Stromal cell of bone marrow (primary cell): ENCODE measurements at places on chromosomes 16 and 17.

GRCh38 chr16:67317853-67318252 lies 8.7 kb downstream of the KCTD19 start:
- DNase-seq = no peak

GRCh38 chr17:5582209-5583185 lies 1.8 kb downstream of the NLRP1 start:
- DNase-seq = no peak

GRCh38 chr17:81398832-81399411 lies 3.7 kb downstream of the BAHCC1 start:
- no peak for DNase-seq

DNA sequence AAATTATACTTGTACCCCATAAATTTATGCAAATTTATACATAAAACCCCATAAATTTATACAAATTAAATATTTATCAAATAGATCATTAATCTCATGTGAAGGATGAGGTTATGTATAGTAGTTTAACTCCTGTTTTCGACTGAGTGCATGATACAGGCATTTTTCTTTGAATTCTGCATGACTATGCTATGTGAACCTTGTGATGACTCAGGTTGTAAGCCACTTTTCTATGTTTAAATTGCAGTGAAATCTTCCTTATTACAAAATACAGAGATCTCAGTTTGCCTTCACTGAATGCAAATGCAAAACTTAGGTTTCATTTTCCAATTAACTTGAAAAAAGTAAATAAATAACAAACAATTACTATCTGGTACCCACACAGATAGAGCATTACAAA lies 843.7 kb downstream of the CDH11 start:
- DNase-seq = no peak

GRCh38 chr17:50839591-50840310 lies 4.4 kb downstream of the WFIKKN2 start:
- DNase-seq = no peak

GRCh38 chr17:14320734-14321475 lies 20.0 kb downstream of the HS3ST3B1 start:
- DNase-seq = no peak

DNA sequence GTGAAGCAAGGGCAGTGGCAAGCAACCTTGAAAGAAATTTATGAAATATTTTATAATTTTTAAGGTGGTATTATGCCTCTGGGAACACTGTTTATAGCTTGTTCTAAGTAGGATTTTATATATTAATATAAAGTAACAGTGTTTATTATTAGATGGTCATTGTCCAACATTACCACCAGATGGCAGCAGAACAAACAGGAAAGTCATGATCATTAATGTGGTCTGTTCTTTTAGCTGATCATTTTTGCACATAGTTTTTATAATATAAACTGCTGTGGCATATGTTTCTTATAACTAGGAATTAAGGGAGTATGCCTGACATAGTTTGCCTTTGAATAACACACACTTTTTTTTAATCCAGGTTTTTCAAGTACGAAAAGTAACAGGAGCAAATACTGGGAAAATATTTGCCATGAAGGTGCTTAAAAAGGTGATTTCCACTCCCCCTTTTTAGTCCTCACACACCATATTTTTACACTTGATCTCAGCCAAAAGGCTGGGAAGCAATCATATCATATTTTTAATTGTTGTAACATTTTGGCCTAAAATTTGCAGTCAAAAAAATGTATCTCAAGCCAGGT lies 21.4 kb downstream of the RPS6KB1 start:
- DNase-seq = no peak

- no peak for DNase-seq
These were observed 6.0 kb upstream of the CDC6 start for GRCh38 chr17:40281663-40282062.

DNA sequence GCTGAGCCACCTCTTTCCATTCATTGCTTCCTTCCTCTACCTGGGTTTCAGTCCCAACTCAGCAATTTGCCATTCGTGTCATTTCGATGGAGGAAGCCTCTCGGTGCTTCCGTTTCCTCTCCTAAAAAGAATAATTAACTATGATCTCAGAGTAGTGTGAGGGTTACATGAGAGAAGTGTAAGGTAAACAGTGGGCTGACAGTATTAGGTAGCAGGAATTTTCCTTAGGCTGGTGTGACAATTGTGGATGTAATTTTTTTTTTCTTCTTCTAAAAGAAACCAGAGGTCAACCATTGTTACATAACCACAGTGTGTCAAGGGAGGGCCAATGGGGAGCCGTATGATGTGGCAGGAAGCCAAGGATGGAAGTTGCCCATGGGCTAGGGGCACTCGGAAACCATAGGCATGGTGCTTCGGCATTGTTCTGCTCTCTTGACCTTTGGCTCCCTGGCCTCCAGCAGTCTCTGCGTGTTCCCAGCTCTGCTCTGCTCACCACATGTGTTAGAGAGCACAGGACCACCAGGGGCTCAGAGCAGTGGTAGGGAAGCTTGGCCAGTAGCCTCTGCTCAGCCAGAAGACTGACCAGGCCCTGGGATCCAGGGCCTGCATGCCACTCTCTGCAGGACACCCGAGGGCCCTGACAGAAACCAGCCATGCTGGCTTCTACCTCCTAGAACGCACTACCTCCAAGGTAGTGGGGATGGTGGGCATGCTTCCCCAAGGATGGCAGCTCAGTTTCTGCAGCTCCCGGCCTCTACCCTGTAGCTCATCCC lies 2.0 kb upstream of the TOP2A start:
- DNase-seq = no peak

DNA sequence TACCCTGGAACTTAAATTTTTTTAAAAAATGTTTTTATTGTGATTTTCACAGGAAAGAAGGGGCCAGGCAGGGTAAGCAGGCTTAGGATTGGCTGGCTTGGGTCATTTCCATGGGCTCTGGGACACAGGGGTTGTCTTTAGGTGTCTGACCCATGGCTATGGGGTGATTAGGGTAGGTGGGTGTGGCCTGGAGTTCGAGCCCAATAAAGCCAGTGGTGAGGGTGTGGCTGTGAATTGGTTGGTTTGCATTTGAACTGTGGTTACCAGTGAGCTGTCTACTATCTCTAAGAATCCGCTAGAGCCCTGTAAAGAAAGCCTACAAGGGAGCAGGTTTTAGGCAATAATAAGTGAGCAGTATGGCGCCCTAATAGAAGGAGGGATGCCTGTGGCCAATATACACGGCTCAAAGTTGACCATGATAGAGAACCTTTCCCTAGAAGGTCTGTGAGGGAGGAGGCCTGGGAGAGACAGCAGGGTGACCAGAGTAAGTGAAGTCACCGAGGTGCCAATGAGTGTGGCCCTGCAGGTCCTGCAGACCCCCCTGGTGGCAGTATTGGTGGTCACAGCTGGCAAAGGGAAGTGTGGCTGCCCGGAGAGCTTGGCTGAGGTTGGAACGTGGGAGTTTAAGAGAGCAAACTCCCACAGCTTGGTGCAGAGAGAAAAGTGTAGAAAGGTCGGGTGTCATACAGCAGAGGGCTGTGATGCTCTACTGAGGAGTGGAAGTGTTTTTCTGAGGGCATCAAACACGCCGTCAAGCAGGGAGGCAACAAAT lies 454.0 kb downstream of the WWOX start:
- no peak for DNase-seq

- DNase-seq = no peak
These were observed 186.0 kb upstream of the ZNF469 start for GRCh38 chr16:88196471-88197400.

DNA sequence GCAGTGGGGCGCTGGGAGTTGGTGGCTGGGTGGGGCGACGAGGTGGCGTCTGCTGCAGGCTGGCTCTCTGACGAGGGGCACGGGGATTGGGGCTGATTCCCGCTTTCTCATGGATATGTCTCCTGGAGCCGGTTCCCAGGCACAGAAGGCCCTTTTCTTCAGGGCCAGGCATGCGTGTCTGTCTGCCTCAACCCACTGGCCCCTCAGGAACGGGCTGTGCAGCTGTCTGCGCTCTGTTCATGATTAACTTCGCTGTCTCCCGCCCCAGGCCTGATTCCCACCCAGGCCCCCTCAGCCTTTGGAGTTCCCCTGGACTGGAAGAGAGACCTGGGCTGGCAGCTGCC lies 53.1 kb downstream of the RAP1GAP2 start:
- DNase-seq = no peak

- DNase-seq = peak; percentile 38
These were observed 14.3 kb upstream of the NUBP1 start for GRCh38 chr16:10729104-10730048.

DNA sequence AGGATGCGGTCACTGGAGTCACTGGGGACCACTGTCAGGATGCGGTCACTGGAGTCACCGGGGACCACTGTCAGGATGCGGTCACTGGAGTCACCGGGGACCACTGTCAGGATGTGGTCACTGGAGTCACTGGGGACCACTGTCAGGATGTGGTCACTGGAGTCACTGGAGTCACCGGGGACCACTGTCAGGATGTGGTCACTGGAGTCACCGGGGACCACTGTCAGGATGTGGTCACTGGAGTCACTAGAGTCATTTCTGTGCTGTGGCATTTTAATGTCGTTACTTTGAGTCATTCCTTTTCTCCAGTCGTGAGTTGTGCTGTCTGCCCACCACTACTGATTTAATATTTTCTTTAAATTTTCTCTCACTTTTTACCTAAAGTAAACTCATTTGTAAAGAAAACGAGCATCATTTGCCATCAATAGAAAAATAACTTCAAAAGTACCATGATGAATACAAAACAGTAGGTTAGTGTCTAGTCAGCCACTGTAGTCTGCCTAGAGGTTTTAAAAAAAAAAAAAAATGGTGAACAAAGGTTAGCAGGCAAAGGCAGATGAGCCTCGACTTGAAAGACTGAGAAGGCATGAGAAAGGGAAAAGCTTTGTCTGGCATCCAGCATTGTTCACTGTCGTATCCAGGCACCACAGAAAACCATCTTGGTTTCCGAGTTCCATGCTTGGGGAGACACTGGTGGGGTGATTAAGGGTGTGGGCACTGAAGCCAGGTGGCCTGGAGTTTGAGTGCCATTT lies 346.6 kb downstream of the SNX29 start:
- no peak for DNase-seq

DNA sequence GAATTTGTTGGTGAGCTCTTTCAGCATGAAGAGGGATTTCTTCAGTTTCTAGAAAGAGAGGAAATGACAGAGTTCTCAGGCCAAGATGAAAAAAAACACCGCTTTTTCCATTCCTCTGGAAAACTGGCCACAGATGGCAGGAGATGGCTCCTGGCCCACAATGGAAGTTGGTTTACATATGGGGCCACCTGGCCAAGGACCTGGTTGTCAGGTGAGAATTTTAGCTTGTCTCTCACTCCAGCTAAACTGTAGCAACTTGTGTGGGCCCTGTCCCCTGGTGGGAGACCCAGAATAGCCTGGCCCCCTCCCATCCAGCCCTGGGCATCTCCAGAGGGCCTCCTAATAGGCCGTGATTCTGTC lies 33.6 kb downstream of the LGALS9 start:
- no peak for DNase-seq

DNA sequence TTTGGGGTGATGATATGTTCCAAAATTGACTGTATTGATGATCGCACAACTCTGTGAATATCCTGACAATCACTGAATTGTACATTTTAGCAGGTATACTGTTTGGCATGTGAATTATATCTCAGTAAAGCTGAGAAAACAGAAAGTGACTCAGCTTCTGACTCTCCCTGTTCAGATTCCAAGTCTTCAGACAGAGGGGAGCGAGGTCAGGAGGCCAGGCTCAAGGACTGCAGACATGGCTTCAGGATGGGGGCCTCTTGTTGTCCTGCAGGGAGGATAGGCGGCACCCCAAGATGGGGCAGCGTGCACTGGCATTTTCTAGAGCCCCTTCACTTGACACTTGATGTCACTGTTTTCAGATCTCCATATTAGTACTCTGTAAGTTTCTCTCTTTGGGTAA lies 45.6 kb downstream of the KNOP1 start:
- DNase-seq = no peak

DNA sequence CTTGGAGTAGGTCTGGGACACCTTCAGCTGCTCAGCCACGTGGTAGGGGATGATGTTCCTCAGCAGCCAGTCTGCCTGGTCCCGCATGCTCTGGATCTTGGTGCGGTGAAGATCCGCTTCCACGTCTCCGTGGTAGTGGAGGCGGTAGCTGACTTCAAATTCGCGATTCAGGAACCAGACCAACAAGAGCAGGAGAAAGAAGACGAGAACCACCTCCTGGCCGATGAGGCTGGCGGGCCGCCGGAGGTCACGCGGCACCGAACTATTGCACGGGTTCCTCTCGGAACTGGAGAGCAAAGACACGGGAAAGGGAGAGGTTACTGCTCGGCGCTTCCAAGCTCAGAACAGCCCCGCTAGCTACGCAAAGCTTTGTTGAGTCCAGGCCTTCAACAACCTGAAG lies 86.2 kb upstream of the CREBBP start:
- no peak for DNase-seq
